ENCODE measurements at places on chromosomes 6 and 20.
A peak's percentile ranks its signal among the peaks of the same experiment; 100 is the strongest.

DNA sequence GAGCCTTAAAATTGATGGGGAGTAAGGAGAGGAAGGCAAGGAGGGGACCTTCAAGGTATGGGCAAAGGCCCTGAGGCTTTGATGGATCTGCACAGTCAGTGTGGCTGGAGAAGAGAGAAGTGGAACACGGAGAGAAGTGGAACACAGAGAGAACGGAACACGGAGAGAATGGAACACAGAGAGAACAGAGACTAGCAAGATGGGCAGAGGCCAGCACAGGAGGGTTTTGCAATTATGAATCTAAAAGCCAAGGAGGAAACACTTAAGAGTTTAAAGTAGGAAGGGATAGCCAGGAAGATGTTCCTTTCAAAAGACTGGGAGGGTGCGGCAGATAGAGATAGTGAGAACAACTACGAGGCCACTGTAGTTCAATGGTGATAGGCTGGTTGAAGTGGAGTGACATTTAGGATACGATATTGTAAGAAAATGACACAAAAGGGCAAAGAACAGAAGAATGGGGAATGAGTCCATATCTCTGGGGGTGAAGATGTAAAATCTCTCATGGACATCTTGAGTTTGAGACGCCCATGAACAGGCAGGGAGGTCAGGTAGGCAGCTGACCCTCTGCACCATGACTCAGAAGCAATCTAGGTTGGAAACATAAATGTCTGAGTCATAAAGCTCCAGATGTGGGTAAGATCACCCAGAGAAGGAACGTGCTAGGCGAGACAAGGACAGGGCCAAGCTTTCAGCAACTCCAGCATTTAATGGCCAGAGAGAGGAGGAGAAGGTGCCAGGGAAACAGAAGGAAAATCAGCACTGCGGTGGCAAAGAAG is 25.4 kb downstream of the ZMYND8 start:
- no peak for DNase-seq

DNA sequence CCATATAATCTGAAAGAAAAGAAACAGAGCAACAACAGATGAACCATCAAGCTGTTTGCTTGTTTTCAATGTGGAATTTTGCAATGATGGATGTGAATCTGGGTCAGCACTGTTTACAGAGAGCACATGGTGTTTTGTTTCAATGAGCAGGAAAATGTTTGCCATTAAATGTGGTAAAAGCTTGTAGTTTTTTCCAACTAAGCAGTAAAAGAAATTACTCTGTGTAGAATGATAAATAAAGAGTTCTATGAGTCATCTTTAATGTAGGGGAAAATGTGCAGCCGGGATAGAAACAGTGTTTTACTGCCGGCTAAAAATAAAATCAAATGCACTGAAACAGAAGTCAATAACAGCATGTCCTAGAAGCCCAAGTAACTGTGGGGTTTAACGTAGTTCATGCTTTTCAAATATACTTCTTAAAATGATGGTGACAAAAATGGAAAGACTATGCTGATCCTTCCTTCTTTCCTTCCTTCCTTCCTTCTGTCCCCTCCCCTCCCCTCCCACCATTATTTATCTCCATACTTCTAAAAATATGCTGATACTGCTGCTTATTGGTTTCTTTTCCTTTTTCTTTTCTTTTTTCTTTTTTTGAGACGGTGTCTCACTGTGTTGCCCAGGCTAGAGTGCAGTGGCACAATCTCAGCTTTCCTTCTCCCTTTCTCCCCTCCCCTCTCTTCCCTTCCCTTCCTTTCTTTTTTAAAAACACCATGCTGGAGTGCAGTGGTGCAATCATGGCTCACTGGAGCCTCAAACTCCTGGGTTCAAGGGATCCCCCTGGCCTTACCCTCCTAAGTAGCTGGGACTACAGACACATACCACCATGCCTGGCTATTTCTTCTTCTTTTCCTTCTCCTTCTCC is 6.3 kb upstream of the NAA20 start:
- no peak for DNase-seq

GRCh38 chr20:49594143-49594930 is 26.4 kb upstream of the PTGIS start:
- peak; percentile 64 for DNase-seq

- DNase-seq = peak; percentile 58
Measured at GRCh38 chr6:45637611-45638257, 260.0 kb upstream of the SUPT3H start.

DNA sequence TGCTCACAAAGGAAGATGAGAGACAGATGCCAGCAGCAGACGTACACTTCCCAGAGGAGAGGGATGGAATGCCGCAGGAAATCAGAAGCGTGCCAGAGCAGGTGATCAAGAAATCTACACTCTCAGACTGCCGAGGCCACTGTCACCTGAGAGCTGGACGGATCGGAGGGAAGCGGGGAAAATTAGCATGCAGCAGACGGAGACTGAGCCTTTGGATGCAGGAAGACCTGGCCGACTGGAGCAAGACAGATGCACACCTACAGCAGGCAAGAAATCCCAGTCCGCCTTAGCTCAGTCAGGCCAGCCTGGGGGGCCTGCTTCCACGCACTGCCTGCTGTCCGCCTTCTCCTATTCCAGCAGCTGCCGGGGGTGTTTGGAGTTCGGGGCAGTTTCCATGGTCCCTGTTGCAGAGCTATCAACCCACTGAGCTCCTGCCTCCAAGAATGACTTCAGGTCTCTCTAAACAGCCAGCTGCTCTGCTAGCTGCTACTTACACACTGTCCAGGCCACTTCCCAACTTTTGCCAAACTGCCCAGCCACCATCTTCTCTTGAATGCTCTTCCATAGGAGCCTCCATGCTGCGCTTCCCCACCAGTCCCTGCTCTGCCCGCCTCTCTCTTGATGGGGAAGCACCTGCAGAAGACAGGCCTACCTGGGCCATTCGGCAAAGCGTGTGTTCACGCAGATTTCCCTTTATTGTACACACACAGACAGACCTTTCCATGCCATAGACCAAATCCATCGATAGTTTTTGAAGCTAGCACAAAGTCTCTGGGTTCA is 368.5 kb downstream of the ZFAND3 start:
- DNase-seq = no peak

GRCh38 chr6:35139924-35140638 is 1.1 kb downstream of the TCP11 start:
- no peak for DNase-seq

GRCh38 chr6:30169658-30170614 is 6.6 kb downstream of the TRIM15 start:
- no peak for DNase-seq

- no peak for DNase-seq
Measured at GRCh38 chr6:96563853-96564252, 925 bp downstream of the FHL5 start.

DNA sequence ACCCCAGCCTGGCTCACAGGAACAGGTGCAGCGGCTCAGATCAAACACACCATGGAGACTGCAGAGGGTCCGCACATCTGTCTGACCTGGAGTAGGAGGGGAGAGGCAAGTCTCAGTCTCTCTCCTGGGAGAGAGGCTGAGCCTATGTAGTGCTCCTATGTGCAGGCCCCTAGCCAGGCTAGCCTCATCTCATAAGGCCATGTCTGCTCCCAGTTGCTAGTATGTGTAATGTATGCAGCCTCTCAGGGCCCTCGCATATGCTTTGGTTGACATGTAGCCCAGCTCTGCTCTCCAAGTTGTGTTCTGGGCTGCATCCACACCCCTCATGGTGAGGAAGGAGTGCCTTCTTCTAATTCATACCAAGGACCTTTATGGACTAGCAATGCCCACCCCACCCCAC is 11.8 kb downstream of the TNXB start:
- no peak for DNase-seq

GRCh38 chr6:79543411-79543810 is 6.2 kb upstream of the LCA5 start:
- no peak for DNase-seq

GRCh38 chr6:125022391-125022989 is 60.3 kb downstream of the RNF217 start:
- DNase-seq = no peak

DNA sequence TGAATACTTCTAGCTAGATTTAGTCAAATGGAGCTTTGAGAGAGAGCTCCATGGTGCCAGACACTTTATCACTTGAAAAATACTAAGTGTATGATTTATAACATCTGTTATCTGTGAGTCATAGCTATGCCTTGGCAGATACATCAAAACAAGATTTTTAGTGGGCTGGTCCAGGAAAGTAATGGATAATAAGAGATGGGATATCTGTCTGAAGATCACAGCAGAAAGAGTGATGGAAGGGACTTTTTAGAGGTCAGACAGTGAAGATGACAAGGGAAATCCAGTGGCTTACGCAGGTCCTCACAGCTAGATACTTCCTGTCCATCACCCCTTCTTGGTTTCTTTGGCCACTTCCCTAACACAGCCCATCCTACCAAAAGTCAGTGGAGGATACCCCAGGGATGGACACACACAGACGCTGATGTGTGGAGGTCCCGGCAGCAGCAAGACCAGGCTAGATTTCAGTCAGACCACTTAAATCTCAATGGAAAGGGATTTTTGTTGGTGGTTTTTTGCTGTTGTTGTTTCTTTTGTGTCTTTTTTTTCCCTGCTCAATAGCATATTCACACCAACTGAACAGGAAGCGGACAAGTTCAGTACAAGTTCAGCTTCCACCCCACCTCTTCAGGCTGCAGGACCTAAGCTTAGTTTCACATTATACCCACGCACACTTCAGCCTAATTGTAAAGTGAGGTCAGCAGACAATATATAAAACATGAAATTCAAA is 209.3 kb downstream of the ALDH8A1 start:
- DNase-seq = no peak

GRCh38 chr20:35093267-35093884 is 769 bp upstream of the TRPC4AP start:
- DNase-seq = no peak

DNA sequence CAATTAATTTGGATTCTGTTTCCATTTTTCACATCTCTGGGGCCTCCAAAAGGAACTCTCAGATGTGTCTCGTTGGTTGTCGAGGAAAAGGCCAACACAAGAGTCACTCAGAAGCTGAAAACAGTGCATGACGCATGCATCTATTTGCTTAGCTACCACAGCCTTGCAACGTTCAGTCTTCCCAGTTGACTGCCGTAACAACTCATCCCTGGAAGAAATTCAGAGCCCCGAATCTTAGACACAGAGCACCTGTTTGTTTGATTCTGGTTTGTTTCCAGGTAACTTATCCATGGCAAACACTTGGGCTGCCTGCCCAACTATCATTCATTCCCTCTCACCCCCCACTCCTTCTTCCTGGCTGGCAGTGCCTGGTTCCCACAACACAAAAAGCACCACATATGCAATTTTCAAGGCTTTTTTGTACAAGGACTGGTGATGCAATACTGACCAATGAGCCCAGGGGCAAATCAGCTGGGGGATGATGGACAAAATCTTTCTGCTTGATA is 60.5 kb downstream of the ZMYND8 start:
- no peak for DNase-seq

DNA sequence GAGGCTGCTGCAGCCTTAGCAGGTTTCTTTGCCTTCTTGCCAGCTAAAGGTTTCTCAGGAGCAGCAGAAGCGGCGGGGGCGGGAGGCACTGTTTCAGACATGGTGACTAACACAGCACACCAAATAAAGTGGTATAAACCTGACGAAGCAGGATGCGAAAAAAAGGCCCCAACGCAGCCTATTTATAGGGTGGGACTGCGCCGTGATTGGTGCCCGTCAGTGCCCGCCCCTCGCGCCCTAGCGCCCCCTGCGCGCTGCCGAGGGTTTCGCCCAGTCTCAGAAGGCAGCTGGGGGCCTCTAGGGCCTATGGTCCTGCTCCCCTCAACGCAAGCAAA is 55.0 kb downstream of the TRIM38 start:
- peak; percentile 55 for DNase-seq

DNA sequence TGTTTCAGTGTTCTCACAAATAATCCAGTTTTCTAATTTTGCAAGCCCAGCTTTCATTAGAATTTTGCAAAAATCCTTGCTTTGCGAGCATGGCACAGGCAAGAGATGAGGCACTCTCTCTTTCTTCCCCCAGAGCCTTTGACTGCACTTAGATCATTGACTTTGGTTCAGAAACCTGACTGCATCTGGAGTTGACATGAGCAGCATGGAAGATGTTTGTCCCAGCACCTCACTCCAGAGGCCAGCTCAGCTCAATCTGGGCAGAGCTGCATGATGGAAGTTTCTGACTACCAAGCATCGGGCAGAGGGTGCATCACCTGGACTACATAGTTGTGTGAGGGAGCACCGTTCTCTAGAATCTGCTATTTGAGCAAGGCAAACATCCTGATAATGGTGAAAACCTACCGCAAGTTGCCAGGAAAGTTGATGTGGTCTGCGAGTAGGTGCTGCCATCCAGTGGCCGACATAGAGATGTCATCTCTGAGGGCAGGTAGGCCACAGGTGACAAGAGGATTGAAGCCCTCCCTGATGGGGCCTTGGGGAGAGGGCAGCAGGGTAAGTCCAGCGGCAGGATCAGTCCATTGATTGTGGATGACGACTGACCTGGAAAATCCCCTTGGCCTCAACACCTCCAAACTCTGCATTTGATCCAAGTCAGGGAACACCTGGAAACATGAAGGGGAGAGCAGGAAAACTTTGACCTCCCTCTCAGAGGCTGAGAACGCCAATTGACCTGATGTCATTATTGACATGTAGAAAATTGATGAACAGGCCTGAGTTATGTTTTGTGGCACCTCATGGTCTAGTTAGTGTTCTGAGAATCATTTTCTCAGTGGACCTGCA is 3.8 kb upstream of the LPA start:
- no peak for DNase-seq

DNA sequence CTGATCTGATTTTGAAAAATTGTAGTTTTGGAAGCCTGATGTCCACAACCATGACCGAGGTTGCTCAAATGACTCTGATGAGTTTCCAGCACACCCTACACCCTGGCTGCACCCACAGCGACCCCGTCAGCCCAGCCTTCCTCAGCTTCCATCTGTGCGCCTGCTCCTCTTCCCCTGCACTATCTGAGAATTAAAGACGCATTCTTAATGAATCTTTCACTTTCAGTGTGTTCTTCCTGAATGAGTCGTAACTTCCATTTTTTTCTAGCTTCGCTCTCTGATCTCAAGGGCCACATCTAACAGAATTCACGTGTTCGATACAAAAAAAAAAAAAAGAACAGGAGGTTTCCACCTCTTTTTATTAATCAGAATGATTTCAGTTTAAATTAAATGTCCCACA is 21.3 kb upstream of the RREB1 start:
- DNase-seq = no peak

GRCh38 chr6:107205058-107205998 is 90.0 kb upstream of the BEND3 start:
- DNase-seq = no peak

DNA sequence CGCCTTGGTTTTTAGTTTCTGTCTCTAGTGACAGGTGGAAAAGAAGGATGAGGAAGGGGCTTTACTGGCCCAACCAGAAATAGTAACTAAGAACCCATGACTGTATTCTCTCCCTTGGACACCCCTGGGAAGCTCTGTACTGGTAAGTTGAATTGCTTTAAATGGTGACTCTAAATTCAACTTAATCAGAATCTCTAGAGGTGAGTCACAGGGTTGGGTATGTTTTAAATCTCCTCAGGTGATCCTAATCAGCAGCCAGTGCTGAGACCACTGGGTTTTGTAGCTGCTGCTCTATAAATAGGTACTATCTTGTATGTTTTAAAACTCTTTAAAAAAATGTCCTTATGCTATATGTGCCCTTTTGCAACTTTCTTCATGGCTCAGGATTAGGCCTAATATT is 314.0 kb upstream of the ECI2 start:
- no peak for DNase-seq

GRCh38 chr6:165580136-165580535 is 82.9 kb downstream of the PDE10A start:
- DNase-seq = no peak

- DNase-seq = no peak
Measured at GRCh38 chr6:167898673-167899311, 72.1 kb downstream of the AFDN start.
